ENCODE measurements at places on chromosomes 7 and 10.

DNA sequence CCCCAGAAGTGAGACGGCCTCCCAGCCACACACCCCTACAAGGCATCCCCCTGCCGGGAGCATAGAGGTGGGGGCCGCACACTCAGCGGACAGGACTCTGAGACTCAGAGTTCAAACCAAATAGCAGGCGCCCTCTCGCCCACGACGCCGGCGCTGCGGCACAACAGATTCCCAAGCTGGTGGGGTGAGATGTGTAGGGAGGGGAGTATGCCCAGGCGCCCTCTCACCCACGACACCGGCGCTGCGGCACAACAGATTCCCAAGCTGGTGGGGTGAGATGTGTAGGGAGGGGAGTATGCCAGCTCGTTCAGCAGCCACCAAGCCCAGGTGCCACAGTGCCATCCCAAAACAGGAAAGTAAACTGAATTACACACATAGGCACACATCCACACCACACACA is 64.7 kb downstream of the TCERG1L start:
- DNase-seq = no peak

DNA sequence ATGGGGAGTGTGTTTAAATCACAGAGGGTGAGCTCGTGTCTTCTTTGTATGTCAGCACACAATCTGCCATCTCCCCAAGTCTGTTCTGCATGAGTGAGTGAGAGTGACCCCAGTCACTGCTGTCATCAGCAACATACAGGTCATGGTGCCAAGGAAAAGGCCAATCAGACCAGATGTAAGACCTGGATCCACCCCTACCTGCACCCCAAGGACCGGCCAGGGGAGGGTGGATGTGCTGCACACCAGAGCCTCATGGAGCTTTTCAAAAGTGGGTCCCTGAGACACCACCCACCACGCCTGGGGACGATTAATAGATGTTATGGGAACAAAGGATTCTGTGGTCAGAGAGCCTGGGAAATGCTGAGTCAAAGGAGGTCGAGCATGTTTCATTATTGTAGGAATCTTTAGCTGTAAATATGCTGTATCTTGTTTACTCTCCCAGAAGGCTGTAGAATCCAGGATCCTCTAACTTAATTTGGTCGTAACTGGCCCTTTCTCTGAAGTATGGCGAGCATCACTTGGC is 420.5 kb downstream of the RPS24 start:
- no peak for DNase-seq

DNA sequence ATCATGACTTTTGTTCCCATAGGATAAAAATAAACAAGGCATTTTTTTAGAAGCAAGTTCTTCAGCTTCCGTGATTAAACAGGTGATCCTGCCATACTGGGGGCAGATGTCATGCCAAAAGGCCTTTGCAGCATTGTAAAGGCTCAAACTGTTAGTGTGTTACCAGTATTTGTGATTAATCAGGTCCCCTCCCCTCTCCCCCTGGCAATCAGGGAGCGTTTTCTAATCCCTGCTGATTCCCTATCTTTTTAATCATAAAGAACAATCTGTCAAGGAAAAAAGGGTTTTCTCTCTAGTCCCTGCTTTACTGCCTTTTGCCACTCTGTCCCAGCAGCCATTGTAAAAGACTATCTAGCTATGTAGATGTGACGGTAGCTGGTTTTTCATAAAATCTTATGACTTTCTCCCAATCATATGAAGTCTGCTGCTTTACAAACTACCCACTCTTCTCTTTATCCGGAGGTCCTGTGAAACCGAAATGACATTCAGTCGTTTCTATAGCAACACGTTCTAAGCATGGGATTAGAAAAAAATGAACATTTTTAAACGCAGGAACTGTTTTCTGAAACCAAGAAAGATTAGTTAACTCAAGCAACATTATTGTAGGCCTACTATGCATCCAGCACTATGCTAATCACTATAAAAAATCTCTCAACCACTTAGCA is 210.9 kb downstream of the RNLS start:
- no peak for DNase-seq

DNA sequence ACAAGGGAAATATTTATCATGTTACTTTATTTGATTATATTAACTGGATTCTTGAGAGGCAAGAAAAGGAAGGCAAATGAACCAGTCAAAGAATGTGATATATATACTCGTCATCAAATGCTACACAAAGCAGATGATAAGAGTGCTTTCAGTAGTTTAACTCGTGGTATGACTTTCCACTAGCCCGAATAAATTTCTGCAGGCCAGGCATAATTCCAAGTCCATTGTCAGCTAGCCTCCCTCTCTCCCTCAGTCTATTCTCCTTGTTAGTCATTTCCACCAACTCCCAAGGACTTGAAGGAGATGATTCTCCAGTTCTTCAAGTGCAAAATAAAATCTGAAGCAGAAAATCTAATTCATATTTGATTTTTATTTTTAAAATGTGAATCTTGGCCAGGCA is 190.5 kb downstream of the GLI3 start:
- no peak for DNase-seq

DNA sequence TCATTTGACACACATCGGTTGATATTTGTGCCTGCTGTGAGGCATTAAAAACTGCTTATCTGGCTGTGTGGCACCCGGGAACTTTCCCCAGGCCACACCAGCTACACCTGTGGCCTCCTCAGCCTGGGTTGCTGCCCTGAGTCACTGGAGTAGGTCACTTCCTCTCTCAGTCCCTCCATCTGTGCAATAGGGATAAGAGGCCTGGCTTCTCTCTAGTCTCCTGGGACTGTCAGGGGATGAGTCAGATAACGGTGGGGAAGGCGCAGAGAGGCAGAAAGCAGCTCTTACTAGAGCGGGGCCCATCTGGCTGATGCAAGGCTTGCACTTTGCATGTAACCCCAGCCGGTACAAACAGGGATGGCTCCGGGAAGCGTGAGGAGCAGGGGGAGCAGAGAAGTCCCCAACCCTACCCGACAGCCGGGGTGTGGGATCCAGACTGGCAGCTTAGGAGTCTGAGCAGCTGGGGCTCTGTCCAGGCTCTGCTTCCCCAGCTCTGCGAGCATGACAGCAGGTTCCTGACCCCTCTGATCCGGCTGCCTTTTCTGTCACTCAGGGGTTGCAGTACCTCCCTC is 34.0 kb downstream of the DNAJB12 start:
- DNase-seq = peak; percentile 95

- DNase-seq = no peak
Measured at GRCh38 chr10:103681617-103682399, 173.6 kb downstream of the SH3PXD2A start.

DNA sequence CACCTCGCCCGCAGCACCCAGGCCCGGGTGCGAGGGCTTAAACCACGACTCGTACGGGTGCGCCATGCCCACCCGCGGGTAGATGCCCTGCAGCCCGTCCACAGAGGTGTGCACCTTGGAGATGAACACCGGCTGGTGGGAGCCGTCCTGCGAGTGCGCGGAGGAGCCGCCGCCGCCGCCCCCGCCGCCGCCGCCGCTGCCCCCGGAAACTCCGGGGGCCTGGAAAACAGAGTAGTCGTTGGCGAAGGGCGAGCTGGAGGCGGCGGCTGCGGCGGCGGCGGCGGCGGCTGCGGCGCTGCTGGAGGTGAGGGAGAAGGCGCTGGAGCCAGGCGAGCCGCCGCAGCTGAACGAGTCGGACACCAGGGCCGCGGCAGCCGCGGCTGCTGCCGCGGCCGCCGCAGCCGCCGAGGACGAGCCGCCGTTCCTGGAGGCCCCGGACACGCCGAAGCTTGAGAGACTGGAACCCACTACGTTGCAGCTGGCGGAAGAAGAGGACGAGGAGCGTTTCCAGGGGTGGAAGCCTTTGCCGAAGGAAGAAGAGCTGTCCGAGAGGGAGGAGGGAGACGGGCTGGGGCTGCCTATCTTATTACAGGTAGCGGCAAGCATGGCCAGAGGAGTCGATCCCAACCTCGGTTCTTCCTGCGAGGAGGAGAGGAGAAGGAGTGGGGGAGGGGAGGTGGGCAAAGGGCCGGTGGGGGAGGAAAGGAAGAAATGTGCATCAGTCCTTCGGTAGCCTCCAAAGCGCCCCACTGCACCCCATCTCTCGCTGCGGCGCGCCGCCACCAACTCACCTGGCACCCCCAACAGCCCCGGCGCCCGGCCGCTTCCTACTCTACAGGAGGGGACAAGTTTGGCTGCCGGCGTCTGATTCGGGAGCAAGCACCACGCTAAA is 1.3 kb downstream of the SP8 start:
- no peak for DNase-seq

DNA sequence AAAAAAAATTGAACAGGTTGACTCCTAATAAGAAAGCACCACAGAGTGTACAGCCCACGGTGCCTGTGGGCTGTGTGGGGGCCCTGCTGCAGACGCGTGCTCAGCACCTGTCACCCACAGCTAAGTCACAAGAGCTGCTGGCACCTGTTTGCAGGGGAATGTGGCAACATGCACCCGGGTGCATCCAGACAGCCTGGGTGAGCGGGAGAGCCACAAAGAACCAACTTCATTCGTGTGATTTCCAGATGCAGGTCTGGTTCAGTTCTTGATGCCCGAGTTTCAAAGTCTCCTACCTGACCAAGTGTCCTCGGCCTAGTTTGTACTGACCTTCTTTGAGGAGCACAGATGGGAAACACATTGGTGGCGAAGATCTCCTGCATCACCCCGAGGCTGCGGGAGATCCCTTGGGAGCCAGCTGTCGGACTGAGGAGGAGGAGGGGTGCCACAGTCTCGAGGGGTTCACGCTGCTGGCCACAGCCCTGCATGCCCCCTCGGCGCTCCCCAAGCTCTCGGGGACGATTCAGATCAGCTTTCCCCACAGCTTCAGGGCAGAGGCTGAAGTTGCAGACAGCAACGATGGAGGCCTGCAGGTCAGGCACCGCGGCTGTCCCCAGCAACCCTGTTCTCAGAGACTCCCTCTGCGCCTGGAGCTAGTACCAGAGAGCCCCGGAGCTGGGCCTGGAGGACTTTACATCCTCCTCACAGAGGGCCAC is 35.3 kb downstream of the AMZ1 start:
- DNase-seq = no peak

- DNase-seq = no peak
Measured at GRCh38 chr7:128396357-128396756, 13.4 kb downstream of the IMPDH1 start.

GRCh38 chr7:1474736-1475135 is 15.5 kb upstream of the MICALL2 start:
- DNase-seq = no peak

- no peak for DNase-seq
Measured at GRCh38 chr7:15753887-15754579, 67.5 kb upstream of the MEOX2 start.

GRCh38 chr10:8998751-8999150 is 944.3 kb downstream of the GATA3 start:
- no peak for DNase-seq

GRCh38 chr10:103145860-103146466 is 47.1 kb downstream of the NT5C2 start:
- DNase-seq = peak; percentile 42

DNA sequence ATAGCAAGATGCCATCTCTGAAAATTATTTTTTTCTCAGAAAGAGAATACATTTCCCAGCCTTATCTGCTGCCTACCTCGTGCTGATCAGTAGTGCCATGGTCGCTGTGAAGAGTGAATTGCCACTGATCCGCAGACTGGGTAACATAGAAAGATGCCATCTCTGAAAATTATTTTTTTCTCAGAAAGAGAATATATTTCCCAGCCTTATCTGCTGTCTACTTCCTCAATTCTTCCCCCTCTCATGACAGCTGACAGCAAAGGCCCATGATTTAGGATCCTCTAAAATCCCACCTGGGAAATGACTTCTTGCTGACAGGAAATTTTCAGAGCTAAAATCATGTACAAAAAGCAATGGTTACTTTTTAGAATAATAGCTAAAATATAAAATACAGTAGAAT is 92.5 kb upstream of the AHR start:
- DNase-seq = no peak

GRCh38 chr7:65744406-65744805 is 128.5 kb upstream of the VKORC1L1 start:
- no peak for DNase-seq

- no peak for DNase-seq
Measured at GRCh38 chr7:107668296-107668695, 7.7 kb downstream of the SLC26A4 start.

GRCh38 chr7:106747804-106748203 is 86.8 kb upstream of the CCDC71L start:
- no peak for DNase-seq

DNA sequence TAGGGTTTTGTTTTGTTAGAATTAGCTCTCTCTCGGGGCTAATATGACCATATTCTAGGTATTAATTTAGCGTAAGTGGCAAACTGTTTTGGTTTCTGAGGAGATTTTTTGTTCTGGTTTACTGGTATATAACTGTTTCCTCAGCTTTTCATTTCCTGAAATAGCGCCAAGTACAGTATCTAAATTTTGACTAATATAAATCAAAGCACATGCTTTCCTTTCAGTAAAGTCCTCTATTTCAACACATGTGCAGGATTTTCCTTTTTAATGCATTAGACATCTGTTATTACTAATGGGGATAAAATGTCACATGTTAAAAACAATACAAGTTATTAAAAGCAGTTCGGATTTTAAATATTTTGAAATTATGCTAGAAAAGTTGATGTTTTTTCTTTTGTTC is 11.3 kb downstream of the FERD3L start:
- no peak for DNase-seq

DNA sequence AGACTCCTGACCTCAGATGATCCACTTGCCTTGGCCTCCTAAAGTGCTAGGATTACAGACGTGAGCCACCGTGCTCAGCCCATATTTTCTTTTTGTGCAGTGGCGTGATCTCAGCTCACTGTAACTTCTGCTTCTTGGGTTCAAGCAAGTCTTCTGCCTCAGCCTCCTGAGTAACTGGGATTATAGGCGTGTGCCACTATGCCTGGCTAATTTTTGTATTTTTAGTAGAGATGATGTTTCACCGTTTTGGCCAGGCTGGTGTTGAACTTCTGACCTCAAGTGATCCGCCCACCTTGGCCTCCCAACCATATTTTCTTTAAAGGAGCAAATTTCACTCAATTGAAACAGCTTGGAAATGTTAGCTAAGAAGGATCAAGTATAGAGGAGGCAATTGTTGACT is 16.5 kb downstream of the GBF1 start:
- no peak for DNase-seq

DNA sequence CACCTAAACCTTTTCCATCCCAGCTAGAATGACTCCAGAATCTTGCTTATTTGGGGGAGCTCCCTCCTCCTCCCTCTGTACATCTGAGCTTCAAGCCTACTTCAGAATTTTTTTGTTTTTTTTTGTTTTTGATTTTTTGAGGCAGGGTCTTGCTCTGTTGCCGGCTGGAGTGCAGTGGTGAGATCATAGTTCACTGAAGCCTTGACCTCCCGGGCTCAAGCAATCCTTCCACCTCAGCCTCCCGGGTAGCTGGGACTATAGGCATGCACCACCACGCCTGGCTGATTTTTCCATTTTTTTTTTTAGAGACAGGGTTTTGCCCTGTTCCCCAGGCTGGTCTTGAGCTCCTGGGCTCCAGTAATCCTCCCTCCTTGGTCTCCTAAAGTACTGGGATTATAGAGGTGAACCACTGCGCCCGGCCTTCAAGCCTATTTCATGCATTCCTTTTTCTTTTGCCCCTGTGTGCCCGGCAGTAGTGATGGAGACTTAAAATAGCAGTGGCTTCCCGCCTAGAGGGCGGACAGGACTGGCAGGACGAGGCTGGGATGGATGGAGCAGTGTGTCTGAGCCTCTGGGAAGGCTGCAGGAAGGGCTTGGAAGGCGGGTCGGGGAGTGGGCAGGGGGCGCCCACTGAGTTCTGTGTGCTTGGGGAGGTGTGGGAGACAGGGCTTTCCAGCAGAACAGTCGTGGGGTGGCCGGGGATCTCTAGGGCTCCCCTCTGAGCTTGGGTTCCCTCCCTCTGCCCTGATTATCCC is 8.8 kb downstream of the CUX1 start:
- DNase-seq = no peak
